ENCODE measurements at places on chromosomes 1 and 21.

- no peak for DNase-seq
Observed at GRCh38 chr1:186806477-186806876, 22.3 kb upstream of the PLA2G4A start.

DNA sequence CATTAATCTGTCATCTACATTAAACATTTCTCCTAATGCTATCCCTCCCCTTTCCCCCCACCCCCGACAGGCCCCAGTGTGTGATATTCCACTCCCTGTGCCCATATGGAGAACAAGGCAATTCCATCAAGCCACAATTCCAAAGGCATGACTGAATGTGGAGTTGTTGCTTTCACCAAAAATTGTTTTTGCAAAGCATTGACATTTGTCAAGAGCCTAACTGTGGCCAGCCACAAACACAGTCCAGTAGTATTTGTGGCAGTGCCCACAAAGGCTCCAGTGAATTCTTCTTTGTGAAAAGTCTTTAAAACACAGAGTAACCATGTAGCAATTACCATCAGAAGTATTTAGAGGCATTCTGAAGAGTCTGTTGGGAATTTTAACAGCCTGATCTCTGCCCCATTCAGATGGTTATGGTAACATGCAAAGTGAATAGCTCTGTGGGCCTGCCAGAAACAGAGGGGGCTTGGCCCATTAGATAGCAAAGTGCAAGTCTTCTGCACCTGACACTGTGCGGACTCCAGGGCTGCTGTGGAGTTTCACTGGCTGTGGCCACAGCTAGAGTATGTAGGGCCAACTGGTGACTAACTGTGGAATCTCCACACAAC lies 11.6 kb upstream of the LRRC53 start:
- no peak for DNase-seq

DNA sequence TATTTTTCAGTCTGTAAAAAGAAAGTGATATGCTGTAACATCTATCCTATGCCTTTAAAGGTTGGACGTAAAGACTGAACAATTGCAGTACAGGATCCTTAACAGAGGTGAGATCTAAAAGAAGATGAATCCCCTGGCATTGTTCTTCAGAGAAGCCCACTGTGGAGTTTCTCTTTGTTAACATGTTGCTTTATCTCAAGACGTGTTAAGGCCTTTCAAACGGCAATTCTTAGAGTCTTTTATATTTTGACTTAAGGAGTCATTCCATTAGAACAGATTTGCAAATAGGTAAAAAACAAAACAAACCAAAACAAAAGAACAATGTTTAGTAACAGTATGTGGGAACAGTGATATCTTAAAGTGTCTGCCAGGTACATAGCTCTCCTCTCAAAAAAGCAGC lies 225.1 kb upstream of the ZP4 start:
- DNase-seq, result no peak

DNA sequence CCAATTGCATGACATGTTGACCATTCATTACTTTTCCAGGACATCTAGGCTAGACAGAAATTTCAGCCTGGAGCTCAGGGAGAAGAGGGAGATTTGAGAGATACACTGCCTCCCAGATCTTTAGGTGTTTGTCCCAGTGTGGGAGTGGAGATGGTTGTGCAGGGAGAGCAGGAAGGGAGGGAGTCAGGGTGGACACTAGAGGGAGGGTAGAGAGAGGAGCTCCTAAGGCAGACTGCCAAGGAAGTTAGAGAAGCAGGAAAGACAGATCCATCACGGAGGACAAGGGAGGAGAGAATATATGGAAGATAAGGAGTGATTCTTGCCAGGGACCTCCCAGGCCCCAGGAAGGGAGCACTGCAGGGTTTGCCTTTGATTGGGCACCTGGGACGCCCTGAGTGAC lies 8.7 kb downstream of the CDCA8 start:
- DNase-seq, result no peak

- DNase-seq, result no peak
Observed at GRCh38 chr1:73343947-73344346, 854.0 kb downstream of the LRRIQ3 start.

DNA sequence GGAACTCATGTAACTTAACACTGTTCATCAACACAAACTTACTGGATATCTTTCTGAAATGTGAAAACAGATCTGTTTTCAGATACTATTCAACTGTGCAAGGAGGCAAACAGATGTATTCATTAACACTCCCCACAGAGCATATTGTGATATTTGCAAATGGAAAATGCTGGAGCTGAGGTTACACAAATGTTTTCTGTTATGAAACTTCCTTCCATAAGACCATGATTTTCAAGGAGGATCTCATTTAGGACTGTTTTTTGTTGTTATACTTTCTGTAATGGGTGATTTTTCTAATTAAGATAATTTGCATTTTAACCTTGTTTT lies 56.1 kb downstream of the GABPA start:
- DNase-seq, result no peak

- DNase-seq, result no peak
Observed at GRCh38 chr21:38311765-38312164, 55.0 kb downstream of the KCNJ15 start.

DNA sequence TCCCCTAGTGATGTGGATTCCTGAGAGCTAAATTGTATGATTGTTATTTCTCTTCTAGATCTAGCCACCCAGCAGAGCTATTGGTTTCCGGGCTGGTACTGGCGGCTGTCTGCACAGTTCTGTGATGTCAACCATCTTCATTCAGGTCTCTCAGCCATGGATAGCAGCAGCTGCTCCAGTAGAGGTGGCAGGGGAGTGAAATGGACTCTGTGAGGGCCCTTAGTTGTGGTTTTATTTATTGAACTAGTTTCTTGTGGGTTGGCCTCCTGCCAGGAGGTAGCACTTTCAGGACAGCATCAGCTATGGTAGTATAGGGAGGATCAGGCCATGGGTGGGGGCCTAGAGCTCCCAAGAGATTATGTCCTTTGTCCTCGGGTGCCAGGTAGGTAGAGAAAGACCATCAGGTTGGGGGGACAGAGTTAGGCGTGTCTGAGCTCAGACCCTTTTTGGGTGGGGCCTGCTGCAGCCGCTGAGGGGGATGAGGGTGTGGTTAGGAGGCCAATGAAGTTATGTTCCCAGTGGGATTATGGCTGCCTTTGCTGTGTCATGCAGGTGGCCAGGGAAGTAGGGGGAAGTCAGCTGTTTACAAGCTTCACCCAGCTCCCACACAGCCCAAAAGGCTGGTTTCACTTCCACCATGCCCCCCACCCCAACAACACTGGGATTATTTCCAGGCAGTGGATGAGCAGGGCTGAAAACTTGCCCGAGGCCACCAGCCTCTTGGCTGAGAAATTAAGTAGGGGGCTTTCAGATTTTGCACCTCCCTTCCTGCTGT lies 55.1 kb upstream of the RGS4 start:
- no peak for DNase-seq

DNA sequence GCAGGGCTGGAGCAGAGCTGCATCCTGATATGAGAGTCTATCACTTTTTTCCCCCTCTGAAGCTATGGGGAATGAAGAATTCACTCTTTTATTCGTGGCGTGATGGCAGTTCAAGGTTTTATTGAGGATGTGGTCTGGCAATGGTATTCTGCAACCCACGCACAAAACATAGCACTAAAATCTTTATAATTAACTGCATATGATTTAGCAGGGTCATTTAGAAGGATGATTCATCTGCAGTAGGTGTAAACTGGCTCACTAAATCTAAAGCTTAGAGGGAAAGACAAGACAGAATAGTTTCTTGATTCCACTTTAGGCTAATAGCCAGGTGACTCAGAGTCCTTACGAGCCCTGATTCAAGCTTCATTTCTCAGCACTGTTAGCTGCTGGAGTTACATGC lies 25.0 kb upstream of the CHRM3 start:
- DNase-seq, result no peak

GRCh38 chr1:30322859-30323257 lies 400.5 kb downstream of the MATN1 start:
- DNase-seq, result no peak

- no peak for DNase-seq
Observed at GRCh38 chr1:186689376-186689775, 9.2 kb upstream of the PTGS2 start.

- DNase-seq, result no peak
Observed at GRCh38 chr1:20478057-20478635, 7.9 kb downstream of the CAMK2N1 start.

DNA sequence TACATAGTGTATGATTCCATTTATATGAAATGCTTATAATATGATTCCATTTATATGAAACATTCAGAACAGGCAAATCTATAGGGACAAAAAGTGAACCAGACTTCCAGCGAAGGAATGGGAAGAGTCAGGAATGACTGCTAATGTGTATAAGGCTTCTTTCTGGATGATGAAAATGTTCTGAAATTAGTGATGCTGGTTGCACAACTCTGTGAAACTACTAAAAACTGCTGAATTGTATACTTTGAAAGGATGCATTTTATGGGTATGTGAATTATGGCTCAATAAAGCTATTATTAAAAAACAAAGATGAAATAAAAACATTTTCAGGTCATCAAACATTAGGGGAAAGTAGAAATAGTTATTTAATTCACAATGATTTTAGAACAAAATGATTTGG lies 14.1 kb upstream of the IL24 start:
- no peak for DNase-seq

GRCh38 chr1:158118713-158119402 lies 61.8 kb upstream of the CD1D start:
- no peak for DNase-seq

GRCh38 chr1:37634992-37635902 lies 555 bp upstream of the RSPO1 start:
- no peak for DNase-seq

- DNase-seq, result no peak
Observed at GRCh38 chr1:21939650-21940374, 2.7 kb upstream of the HSPG2 start.
